Muscle of leg (tissue), 16 donors: ENCODE measurements at places on chromosomes 2 and 18.

- no peak for DNase-seq
Measured at GRCh38 chr2:147331790-147332419, 512.9 kb upstream of the ACVR2A start.

- no peak for DNase-seq
Measured at GRCh38 chr18:36536426-36536825, 238.9 kb downstream of the FHOD3 start.

DNA sequence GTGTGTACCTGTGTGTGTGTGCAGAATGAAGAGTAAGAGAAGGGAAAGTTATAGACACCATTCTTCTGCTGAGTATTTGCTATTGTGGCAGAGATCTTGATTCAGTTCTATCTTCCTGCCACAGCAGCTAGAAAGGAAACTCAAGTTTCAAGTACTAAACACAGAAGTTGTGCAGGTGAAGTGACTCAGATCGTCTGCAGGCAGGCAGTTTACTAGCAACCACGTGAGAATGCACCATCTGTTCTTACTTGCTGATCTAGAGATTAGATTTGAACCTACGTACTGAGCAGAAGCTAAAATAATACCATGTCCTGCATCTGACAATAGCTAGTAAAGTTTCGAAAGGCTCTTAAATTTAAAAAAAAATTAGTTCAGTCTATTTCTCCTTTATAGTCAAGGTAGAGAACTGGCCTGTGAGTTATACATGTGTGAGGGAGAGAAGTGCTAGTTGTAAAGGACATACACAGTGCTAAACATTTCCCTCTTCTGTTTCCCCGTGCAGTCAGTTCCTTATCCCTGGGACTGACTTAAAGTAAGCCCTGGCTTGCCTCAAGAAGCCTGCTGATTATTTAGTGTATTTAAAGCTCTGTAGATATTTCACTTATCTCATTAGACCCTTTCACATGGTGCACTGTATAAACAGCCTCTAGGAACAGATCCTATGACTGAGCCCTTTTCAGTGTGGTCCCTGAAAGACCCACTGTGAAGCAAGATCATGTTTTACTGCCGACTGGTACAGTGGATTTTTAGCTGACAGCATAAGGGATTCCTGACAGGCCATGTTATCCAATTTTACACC is 45.0 kb downstream of the SLC38A11 start:
- no peak for DNase-seq

GRCh38 chr2:65057391-65058052 is 1.3 kb downstream of the CEP68 start:
- DNase-seq = peak; percentile 55

GRCh38 chr2:41972179-41972578 is 75.6 kb upstream of the PKDCC start:
- DNase-seq = no peak

- DNase-seq = no peak
Measured at GRCh38 chr2:11764359-11764758, 17.9 kb downstream of the LPIN1 start.

- no peak for DNase-seq
Measured at GRCh38 chr18:53864770-53865169, 359.7 kb downstream of the MBD2 start.

DNA sequence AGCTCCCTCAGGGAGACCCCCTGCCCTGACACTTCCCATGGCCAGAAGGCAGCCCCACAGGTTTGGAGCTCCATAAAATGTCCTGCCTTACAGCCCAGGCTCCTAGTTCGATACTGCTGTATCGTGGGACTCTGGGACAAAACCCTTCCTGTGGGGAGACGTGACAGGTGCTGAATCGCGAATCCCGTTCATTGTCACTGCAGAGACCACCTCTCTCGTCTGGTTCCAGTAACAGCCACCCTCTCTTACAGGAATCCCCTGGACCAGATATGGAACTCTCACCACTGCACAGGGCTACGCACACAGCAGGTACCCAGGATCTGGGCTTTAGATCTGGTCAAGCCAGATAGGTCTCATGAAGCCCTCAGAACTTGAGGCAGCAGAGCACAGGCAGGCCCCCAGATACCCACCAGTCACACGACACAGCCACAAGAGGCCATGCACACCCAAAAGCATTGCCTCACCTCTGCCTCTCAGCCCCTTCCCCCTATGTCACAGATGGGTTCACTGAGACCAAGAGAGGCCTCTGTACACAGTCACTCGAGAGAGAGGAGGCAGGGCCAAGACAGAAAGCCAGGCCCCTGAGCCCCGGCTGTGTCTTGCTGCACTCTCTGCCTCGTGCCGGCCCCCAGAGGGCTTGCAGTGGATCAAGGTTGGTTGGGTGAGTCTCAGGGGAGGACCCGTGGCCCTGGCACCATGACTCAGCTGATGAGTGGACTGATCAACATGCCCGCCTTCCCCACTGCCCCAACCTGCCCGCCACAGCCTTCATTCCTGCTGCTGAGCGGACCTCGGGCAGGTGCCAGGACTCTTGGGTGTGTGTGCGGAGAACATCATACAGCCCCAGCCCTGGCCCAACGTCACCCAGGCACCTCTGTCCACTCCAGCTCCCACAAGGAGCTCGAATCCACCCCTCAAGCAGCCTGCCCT is 7.6 kb downstream of the SDC1 start:
- no peak for DNase-seq

- DNase-seq = no peak
Measured at GRCh38 chr2:44771522-44771921, 170.0 kb upstream of the SIX3 start.

DNA sequence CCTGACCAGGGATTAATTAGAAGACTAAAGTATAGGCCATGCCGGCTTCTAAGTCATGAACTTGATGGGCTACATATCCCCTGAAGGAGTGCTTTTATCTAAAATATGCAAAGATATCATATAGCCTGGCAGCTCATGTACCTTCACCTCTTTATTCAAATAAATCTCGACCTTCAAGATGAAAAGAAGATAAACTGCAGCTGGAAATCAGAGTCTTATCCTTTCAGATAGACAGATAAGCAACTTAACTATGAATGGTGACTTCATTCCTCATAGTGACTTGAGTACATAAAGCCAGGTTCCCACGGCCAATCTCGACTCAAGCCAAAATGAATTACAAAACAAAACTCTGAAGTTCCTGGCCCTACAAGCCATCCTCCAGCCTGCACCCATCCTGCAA is 165.3 kb upstream of the KLHL29 start:
- peak; percentile 28 for DNase-seq

DNA sequence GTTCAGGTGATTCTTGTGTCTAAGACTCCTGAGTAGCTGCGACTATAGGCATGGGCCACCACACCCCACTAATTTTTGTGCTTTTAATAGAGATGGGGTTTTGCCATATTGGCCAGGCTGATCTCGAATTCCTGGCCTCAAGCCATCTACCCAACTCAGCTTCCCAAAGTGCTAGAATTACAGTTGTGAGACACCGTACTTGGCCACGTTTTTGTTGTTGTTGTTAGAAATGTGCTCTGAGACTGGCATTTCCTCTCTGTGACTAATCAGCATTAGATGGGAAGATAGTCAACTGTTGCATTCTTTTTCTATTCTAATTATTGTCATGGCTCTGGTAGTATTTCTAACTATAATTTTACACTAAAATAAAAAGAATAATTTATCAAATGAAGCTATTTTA is 191.7 kb downstream of the CAMKMT start:
- DNase-seq = peak; percentile 38

DNA sequence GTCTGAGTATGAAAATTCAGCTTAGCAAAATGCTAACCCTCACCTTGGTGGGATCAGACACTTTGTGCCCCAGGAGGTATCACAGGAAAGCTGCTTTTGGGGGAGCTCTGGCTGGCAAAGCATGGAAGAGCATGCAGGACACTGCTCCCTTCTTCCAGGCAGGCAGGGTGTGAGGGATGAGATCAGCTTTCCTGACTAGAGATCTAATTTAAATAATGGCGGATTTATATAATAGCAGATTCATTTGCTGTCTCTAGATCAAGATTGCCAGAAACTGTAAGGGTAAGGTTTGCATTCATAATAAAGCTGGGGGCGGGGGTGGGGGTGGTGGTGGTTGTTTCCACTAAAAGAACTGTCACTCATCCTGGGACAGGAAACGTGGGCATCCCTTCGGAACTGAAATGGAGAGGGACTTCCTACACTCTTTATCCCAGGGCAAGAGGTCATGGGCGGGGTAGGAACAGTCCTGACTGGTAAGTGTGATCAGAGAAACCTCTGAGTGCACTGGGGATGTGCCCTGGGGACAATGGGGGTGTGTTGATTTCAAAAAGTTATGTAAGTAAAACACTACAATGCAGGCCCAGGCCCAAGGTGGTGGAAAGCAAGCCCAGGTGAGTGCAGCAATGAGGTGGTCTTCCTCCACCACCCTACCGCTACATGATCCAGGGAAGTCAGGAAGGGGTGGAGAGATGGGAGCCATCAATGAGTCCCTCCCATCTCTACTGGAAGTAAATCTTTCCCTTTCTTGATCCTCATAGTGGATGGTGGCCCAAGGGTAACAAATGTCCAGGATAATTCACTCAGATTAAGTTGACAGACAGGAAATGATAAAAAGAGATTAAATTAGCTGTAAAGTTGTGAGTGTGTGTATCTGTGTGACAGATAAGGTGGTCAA is 171.4 kb upstream of the SERPINE2 start:
- DNase-seq = no peak

DNA sequence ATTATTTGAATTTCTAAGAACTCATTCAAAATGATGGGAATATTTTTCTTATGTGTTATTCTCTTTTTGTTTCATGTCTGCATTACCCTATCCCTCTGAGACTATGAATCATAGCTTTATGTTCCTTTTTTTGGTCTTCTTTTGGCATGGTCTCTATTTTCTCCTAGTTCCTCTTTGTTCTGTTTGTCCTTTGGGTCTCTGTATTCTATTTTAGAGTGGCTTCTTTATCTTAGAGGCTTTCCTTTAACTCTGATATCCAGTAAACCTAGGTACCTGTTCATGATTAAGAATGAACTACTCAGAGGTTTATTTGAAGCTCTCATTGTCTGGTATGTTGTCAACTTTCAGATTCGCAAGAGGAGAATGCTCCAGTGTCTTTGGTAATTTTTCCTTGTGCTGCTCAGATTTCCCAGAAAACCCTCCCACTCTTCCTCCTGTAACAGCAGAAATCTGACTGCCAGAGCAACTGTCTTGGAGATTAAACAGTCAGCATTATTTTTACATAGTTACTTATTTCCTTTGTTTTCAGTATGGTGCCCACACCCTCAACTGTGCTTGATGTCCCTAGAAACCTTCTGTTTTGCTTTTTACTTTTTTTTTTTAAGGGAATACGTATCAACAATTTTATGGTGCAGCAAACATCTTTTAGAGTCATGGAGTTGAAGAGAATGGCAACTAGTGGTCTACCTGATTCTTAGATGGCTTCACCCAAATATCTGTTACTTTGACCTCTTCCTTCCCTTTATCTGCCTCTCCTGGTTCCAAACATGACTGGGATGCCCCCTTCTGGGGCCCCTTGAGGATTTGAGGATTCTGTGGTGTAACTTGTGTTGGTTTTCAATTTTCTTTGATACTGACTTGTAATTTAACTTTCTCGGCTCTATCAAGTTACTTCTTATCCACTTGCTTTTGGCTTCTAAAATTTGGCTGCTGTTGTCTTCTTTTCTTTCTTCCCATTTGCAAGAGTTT is 92.0 kb downstream of the DPP10 start:
- DNase-seq = peak; percentile 81

DNA sequence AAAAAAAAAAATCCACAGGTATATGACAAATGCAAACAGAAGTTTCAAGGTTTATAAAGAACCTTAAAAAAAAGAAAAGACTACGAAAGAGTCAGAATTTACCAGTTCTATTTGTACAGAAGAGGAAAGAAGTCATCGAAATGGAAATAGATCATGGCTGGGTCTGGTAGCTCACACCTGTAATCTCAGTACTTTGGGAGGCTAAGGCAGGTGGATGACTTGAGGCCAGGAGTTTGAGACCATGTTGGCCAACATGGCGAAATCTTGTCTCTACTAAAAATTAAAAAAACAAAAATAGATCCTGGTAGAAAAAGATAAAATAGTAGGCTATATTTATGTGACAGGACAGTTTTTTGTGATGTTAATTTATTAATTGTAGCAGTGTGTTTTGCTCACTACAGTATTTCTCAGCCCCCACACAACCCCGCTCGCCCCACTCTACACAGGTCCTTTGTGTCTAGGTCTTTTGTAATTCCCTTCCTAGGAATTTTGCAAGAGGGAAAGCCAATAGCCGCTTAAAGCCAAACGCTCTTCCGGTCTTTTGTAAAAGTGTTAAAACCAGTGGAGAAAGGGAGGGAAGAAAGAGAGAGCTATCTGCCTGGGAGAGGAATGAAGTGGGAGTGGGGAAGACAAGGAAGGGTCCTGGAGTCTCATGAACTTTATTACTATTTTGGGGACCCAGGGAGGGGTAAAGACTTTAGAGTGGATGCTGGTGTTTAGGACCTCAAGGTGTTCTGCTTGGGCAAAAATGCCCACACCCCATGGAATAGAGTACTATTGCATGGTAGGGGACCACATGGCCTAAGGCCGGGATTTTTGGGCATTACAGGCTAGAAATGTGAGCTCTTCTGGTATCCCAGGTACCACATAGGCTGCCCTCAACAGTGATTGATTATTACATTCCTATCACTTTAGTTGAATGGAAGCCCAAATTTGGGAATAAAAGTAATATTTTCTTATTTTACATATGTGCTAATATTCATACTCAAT is 59.4 kb upstream of the XPO1 start:
- no peak for DNase-seq

DNA sequence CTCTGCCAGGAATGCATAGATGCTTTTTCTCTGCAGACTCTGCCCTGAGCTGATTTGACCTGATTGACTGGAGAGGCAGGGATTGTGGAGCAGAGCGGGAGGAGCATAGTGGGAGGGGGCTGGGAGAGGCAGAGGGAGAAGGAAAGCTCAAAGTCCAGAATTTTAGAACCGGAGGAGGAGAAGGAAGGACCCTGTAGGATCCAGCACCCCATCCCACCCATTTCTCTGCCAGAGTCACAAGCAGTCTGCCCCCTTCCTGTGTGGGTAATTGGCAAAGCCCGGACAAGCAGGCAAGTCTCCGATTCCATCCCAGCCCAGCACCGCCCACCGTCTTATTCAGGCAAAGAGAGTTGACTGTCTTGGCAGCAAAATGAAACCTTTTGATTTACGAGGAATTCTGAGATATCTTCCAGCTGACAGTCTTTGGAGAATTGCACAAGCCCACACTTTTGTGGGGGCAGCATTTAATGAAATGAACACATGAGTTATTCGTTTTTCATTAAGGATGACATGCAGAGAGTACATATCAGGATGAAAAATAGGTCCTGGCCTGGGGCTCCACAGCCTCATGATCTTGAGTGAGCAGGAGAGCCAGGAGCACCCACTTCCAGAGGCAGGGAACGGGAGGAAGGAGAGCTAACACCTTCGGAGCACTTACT is 103.1 kb downstream of the MCFD2 start:
- DNase-seq = peak; percentile 91

GRCh38 chr2:47033102-47033880 is 117.7 kb upstream of the MCFD2 start:
- peak; percentile 59 for DNase-seq
